Vagina (tissue), 2 donors: ENCODE measurements at places on chromosomes 16 and 17.

DNA sequence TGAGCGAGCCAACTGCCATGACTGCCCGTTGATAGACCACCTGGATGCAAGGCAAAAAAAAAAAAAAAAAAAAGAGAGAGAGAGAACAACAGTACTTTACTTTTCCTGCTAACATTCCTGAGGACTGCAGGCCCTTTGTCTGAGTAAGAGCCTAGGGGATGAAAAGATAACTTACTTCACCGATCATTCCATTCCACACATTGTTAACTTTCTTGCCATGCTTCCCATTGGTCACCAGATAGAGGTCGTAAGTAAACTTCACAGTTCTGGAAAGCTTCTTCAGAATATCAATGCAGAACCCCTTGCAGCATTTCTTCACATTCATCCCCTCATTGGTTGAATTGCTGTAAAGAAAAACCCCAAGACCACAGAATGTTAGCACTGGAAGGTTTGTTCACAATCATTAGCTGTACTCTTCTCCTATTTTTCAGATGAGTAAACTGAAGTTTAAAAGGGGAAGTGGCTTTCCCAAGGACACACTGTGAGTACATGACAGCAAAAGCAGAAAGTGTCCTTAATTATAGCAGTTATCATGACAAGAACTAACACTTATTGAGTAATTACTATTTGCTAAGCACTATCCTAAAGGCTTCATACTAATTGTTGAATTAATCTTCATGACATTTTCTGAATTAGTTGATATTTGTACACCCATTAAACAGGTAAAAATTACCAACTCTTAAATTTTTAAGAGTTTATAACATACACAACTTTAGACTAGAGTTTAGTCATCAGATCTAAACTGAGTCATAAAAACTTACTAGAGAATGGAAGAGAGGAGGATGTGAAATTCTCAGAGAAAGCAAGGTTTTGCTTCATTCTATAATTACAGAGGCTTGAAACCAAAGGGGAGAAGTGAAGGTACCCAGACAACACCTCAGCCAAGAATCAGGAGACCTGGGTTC is 341.2 kb downstream of the GRIN2A start:
- DNase-seq, result no peak

GRCh38 chr17:76137001-76137350 is 4.1 kb downstream of the FOXJ1 start:
- no peak for DNase-seq

DNA sequence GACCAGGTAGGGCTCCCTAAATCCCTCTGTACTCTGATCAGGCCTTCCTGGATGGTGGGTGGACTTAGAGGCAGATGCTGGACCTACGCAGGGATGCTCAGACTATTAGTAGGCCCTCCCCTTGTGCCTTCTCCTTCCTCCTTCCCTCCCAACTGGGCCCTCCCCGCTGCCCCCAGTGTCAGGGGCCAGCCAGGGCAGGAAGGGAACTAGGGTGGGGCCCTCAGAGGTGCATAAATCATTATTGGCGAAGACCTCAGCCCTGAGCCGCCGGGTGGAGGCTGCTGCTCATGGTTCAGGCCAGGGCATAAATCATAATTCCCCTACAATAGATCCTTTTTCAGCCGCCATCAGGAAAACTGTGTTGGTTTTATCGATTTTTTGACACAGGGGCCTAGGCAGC is 81.4 kb downstream of the MRM1 start:
- DNase-seq, result no peak

GRCh38 chr17:80113033-80113484 is 11.7 kb downstream of the GAA start:
- DNase-seq, result no peak

DNA sequence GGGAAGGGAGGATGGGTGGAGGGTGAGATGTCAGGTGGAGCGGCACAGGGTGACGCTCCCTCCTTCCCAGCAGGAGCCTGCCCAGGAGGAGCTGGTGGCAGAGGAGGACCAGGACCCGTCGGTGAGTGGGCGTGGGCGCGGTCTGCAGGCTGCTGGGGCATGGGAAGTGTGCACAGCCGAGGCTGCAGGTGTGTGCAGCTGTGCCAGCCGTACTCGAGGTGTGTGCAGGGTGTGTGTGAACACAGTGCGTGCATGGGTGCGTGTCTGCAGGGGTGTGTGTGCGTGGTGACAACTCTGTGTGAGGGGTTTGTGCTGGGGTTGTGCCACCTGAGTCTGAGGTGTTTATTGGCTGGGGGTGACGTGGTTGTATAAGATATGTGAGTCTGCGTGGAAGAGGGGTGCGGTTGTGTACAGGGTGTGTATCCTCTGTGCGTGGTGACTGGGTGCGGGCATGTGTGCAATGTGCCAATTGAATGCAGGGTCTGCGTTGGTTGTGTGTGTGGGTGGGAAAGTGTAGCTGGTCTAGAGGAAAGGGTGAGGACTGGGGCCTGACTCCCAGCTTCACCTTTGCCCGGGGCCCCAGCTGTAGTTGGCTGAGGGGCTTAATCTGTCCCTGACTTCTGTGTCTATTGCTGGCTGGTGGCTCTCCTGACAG is 670 bp downstream of the TNFSF12 start:
- DNase-seq, result no peak

DNA sequence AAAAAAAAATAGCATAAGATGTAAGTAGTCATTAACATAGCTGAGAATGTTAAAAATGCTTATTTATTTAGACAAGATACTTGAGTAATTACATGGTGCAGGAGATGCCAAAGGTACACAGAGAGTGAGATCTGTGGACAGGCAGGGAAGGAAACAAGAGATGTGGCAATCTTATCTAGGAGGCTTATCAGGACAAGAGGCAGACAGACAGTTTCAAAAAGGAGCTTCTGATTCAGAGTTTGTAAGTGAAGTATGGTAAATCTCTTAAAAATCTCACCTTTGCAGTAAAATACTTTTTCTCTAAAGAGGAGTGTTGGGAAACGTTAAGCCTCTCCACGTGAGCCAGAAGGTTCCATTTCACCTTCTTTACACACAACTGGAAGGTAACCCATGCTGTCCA is 19.9 kb upstream of the GHDC start:
- DNase-seq, result no peak

- DNase-seq, result no peak
Observed at GRCh38 chr17:32491371-32492263, 4.8 kb downstream of the CDK5R1 start.

- peak; percentile 74 for DNase-seq
Observed at GRCh38 chr16:66429290-66429962, 2.3 kb downstream of the BEAN1 start.

GRCh38 chr16:608019-608418 is 18.2 kb downstream of the RAB40C start:
- no peak for DNase-seq

DNA sequence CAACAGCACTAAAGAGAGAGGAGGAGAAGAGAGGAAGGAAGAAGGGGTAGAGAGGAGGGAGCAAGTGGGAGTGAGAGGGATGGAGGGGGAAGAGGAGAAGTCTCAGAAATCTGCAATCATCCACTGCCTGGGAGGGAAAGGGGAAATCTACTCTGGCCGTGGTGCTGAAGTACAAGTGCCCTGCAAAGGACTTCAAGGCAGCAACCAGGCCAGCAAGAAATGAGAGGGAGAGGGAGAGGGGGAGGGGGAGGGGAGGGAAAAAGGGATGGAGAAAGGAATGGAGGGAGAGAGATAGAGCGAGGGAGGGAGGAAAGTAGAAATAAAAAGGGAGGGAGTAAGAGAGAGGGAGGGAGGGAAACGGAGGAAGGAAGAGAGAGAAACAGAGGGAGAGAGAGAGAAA is 130.8 kb upstream of the EEF2KMT start:
- DNase-seq, result no peak

- DNase-seq, result no peak
Observed at GRCh38 chr17:8289103-8289397, 580 bp downstream of the RANGRF start.

- DNase-seq, result no peak
Observed at GRCh38 chr16:29745121-29745852, 503 bp downstream of the C16orf54 start.

GRCh38 chr16:5502467-5502869 is 404.9 kb upstream of the EEF2KMT start:
- no peak for DNase-seq

- peak; percentile 65 for DNase-seq
Observed at GRCh38 chr17:15513058-15513791, 45.8 kb upstream of the CDRT4 start.
